ENCODE measurements at places on chromosomes 11 and 22.

DNA sequence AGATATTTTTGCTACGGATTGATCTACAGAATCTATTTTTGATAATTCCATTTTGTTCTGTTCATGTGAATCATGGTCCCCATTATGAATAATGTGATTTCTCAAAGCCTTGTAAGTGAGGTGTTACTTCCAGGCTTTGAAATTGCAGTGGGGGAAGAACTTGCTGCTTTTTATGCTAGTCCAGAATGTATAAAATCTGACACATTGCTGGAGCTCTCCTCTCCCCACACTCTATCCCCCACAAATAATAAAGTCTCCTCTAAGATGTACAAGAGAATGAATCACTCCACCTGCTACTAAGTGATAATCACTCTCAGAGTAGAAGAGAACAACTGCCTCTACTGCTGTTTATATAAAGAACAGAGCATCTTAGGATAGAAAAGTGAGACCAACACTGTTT, 5.9 kb upstream of the RAB6A start:
- DNase-seq: no peak

- DNase-seq: no peak
These were observed 72.8 kb upstream of the KCNQ1OT1 start for GRCh38 chr11:2772544-2773031.

DNA sequence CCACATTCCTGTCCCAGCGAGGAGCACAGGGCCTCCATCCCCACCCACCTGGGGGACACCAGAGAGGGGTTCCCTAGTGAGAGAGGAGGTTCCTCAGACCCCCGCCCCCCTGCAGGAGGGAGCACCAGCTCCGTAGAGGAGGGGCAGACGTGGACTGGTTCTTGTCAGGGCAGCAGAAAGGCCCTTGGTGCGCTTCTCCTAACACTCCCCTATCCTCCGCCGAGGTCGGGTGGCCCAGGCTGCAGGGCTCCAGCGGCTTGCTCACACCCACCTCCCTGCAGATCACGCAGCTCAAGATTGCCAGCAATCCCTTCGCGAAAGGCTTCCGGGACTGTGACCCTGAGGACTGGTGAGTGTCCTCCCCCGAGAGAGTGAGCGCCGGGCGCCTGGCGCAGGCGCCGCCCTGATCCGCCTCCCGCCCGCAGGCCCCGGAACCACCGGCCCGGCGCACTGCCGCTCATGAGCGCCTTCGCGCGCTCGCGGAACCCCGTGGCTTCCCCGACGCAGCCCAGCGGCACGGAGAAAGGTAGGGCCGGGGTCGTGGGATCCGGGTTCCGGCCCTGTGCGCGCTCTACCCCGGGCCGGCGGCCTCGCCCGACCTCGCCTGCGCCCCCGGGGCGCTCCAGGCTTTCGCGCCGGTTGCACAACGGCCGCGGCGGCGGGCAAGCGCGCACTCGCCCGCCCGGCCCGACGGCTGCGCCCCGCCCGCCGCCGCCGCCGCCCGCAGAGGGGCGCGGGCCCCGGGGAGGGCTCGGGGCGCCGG, 5.1 kb downstream of the TBX1 start:
- DNase-seq: no peak

- DNase-seq: no peak
These were observed 10.4 kb downstream of the CHRDL2 start for GRCh38 chr11:74720596-74721478.

DNA sequence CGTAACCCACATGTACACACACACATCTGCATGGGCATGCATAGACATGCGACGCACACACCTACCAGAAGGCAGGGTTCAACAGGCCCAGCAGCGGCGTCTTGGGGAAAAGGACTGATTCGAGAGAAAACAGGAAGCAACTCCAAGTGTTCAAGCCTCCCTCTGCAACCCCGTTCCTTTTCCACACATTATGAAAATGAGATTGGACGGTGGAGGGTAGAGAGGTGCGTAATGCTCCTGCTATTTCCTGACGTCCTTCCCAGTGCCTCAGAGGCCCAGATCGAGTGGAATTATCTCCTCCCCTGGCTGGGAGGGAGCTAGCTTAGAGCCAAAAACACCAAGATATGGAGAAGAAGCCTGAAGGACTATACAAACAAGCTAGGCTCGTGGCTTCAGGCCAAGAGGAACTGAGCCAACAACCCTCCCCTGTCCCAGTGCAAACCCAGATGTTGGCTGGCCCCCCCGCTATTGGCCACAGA, 289.2 kb downstream of the MN1 start:
- DNase-seq: no peak

- no peak for DNase-seq
These were observed 20.2 kb upstream of the TREH start for GRCh38 chr11:118699506-118700220.

- DNase-seq: no peak
These were observed 32.5 kb downstream of the AHNAK start for GRCh38 chr11:62514151-62514550.

DNA sequence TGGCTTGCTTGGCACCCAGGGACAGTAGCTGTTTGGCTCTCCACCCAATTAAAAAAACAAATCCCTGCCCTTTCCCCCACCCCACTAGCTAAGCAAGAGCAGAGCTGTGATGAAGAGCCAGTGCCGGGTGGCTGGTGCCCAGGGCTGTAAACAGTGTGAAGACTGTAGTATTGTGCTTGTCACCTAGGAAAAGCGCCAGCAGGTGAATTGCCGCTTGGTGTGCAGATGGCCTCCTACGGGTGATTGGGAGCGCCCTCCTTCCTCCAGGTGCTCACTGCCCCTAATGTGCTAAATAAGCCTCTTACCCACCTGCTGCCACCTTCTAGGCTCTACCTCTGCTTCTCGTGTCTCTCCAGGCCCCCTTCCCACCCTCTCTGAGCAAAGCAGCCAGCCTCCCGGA, 18.4 kb upstream of the RAPSN start:
- DNase-seq: no peak

GRCh38 chr11:70112017-70112434, 33.9 kb downstream of the ANO1 start:
- no peak for DNase-seq

DNA sequence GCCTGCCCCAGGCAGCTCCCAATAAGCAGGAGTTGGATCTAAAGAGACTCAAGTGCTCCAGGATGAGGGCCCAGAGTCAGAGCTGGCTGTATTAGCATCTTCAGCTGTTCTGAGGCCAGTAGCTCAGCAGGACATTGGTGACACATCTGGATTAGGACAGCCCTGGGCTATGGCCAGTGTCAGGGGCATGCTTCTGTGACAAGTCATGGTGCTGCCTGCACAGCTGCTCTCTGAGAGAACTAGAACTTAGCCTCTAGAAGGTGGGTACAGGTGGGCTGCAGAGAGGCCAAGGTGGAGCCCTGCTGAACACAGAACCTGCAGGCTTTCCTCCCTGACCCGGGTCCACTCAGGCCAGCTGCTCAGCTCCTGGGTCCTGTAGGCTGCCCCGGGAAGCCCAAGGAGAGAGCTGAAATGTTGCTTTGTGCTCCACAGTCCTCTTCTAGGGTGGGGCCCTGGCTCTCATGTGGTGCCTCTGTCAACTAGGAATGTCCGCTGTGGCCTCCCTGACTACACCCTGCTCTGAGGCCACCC, 426.9 kb downstream of the SOX6 start:
- DNase-seq: no peak

- DNase-seq: no peak
These were observed 79.1 kb upstream of the LMO2 start for GRCh38 chr11:33970984-33971466.

GRCh38 chr11:35116762-35117640, 22.0 kb upstream of the CD44 start:
- no peak for DNase-seq

DNA sequence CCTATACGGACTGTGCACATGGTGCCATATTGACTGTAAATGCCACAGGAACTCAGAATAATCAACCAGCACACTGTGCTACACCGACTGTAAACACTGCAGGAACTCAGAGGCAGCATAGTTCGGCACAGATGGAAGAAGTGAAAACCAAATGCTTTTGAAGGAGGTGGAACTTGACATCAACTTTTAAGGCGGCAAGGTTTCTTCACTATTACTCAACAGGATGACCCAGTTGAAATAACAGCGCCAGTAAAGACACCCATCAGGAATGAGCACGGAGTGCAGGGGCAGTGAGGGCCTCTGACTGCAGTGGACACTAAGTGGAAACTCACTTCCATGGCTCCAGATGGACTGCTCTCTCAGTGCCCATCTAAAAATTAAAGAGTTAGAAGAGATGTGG, 15.7 kb downstream of the TESMIN start:
- DNase-seq: no peak

DNA sequence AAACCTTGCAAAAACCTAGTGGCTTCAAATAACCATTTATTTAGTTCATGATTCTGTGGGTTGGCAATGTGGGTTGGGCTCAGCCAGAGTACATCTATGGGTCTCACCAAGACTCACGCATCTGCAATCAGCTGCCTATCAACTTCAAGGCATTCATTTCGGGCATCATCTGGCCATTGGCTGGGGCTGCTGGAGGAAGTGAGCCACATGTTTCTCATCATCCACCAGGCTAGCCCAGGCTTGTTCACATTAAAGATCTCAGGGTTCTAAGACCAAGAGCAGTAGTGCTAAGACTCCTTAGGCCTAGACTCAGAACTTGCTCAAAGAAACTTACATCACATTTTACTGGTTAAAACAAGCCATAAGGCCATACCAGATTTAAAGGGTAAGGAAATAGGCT, 478.9 kb upstream of the ARHGAP42 start:
- DNase-seq: no peak

DNA sequence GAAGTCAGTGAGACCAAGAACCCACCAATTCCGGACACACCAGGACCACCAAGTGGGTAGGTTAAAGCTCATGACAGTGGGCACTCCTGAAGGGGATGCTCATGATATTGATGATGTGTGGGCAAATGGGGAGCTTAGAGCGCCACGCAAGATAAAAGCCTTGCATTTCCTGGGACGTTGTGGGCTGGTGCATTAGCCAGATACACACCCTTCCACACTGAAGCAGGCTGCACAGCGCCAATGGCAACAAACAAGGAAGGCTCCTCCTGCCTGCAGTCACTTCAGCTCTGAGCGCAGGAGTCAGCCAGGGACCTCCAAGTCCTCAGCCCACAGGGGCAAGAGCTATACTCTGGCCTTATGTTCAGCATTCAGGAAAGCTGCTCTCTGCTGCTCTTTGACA, 20.6 kb downstream of the TMEM218 start:
- DNase-seq: no peak

GRCh38 chr22:47967831-47968230, 1205.4 kb downstream of the TBC1D22A start:
- no peak for DNase-seq

DNA sequence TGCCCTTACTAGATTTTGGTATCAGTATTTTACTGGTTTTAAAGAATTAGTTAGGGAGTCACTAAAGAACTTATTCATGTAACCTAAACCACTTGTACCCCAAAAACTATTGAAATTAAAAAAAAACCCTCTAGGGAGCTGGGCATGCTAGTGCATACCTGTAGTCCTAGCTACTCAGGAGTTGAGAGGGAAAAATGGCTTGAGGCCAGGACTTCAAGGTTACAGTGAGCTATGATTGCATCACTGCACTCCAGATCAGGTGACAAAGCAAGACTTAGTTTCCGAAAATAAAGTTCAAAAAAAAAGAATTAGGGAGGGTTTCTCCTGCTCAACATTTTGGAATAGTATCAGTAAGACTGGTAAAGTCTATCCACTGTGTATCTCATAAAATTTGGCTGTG, 364.4 kb upstream of the LUZP2 start:
- DNase-seq: no peak

DNA sequence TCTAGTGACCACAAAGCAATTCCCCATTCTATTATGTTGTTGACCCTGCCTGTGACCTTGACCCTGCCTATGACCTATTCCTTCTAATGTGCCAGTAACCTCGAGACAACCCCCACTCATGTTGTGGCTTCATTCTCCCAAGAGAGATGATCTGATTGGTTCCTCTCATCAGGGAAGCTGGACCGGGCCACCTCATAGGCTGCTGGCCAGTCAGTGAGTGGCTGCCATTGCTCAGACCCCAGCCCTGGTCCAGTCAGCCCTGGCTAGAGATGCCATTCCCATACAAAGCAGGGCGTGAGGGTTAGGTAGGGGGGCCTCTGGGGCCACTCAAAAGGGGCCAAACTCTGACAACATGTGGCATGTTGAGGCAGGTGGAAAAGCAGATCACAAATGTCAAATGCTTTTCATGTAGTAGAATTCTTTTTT, 11.9 kb downstream of the SLC29A2 start:
- DNase-seq: no peak

- no peak for DNase-seq
These were observed 125.6 kb downstream of the CSNK2A3 start for GRCh38 chr11:11227296-11228085.

- DNase-seq: no peak
These were observed 54.7 kb downstream of the PICALM start for GRCh38 chr11:86014221-86014620.

- DNase-seq: no peak
These were observed 38.9 kb upstream of the CCDC34 start for GRCh38 chr11:27401833-27402316.

DNA sequence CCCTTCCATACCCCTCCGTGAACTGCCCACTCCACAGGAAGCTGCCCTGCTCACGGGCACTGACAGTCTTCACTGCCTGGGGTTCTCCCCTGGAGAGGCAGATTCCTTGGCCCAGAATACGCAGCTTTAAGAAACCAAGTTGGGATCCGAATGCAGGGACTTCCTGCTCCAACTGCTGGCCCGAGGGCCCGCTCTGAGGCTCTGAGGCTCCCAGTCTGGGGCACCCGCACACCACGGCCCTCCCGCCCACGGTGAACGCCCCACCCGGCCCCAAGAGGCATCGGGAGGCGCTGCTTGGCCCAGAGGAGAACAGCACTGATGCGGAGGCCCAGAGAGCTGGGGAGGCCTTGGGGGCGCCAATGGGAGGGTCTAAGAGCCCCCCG, 42.3 kb downstream of the IGF2 start:
- no peak for DNase-seq

DNA sequence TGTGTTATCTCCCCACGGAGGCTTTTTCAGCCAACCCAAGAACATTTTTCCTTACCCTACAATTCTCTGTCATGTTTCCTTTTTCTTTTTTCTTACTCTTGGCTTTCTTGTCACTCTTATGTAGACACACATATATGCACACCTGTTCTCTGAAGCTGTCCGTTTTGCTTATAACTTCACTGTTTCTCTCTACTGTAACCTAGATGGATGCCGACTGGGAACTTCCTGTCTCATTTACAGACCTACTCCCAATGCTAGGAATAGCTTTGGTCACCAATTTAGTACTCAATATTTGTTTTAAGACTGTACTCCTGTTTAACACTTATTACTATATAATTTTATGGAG, 9.9 kb upstream of the CASP12 start:
- no peak for DNase-seq

- no peak for DNase-seq
These were observed 159.7 kb downstream of the DBX1 start for GRCh38 chr11:20000351-20001134.

DNA sequence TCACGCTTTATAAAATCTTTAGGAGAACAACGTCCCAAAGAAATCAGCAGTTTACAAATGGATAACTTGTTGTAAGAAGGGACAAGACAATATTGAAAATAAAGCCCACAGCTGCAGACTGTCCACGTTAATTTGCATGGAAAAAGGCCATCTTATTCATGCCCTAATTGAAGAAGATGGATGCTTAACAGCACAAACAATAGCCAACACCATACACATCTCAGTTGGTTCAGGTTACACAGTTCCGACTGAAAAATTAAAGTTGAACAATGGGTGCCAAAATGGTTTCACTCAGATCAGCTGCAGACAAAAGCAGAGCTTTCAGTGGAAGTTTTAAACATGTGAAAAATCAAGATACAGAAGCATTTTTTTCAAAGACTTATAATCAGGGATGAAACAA, 314.2 kb downstream of the RAB38 start:
- no peak for DNase-seq

All from stimulated activated CD4-positive, alpha-beta T cell treated with anti-CD3 and anti-CD28 coated beads, Interleukin-12 subunit alpha, Interleukin-12 subunit beta, amount 100 ng/mL, for 24 hours (primary cell).